G401 (cell line): ENCODE measurements at places on chromosomes 2 and 18. TPM values are rescaled to one million over a fixed set of nuclear protein-coding genes. Genes with fewer than 3 reads are reported as not detected.

- no peak for DNase-seq
Measured at GRCh38 chr2:179195141-179195540, 69.5 kb downstream of the SESTD1 start.

DNA sequence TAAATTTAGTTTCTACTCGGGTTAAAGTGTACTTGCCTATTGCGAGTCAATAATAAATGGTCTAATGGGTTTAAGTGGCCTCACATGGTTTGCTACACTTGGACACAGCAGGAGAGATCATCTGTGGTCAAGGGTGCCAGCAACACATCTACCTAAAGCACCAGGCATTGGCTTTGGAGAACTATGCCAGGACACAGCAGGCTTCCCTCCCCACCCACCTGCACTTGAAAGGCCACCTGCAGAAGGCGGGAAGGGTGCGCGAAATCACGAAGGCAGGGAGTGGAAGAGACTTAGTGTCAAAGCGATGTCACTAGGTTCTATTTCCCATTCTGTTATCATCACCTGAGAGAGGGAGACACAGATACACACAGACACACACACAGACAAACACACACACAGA, 44.5 kb downstream of the MYT1L start:
- DNase-seq = no peak

- no peak for DNase-seq
Measured at GRCh38 chr2:189336276-189336975, 104.8 kb upstream of the WDR75 start.

GRCh38 chr2:60976256-60976850, 41.2 kb upstream of the PEX13 start:
- peak; percentile 31 for DNase-seq

DNA sequence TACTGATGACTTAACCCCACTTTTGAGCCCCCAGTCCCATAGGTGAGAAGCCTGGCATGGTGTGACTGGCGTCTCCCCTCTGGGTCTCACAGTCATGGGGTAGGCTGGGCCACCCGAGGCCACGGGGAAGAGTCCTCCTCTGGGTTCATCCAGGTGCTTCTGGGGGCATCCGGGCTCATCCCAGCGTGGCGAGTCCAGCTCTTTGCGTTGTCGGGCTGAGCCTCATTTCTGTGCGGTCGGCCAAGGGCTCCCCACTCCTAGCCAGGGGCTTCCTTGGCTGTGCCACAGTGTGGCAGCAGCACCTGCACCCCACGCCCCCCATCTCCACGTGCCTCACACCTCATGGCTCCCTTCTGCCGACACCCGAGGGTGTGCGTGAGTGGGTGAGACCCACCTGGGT, 27.6 kb upstream of the SNED1 start:
- no peak for DNase-seq

DNA sequence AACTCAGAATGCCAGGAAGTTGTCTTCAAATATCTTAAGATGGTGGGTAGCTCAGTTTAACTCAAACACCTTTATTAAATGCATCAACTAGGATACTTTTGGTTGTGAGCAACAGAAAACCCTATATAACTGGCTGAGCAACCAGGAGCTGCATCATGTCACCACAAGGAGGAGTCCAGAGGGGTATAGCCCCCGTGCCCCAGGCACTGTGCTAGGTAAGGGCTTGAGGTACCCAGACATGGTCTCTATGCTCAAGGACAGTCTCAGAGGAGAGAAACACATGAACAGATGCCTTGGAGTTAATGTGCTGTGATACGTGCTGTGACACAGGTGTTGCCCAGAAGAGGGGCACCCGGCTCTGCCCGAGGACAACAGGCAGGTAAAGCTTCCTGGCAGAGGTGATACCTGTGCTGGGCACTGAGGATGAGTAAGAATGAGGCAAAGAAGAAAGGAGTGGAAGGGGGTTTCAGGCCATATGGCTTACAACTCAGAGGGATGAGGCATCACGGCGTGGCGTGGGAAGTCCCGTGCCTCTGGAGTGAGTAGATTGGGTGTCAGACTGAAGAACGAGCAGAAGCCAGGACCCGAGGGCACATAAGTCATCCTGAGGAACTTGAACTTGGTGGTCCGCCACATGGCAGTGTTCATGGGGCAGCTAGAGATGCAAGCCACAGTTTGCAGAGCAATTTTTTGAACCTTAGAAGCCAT, 32.0 kb upstream of the CAB39 start:
- no peak for DNase-seq

DNA sequence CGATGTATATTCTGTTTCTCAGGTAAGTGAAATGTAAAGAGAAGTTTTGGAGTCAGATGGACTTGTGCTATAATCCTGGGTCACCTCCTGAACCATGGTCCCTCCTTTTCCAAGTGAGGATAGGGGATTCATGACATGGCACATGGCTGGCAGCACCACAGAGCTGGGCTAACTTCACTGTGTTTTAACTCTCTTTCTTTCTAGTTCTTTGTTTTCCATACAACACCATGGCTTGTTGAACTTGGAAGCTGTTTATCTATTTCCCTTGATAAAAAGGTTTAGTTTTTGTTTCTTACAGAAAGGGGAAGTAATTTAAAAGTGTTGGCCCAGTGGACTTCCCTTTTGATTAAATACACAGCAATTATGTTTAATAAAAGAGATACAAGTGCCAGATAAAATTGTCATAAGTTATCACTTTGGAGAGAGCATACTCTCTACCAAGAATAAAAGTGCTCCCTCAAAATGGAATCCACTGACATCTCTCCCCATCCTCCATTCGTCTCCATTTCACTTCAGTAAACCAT, 90.4 kb downstream of the PLCL1 start:
- no peak for DNase-seq

GRCh38 chr2:226839951-226840350, 4.1 kb downstream of the RHBDD1 start:
- DNase-seq = no peak

DNA sequence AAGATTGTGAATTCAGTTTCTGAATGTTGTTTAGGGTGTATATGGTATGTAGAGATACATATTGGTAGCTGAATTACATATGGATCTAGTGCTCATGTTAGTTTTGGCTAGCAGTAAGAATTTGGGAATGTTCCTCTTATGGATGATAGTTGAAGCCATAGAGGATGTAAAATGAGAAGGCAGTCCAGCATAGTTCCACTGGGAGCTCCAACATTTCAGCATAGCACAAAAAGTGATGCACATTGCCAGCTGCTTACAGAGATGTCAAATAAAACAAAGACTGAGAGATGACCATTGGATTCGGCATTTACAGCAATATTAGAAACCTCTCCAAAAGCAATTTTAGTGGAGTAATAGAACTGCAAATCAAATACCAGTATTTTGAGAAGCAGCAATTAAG, 77.4 kb downstream of the EML4 start:
- no peak for DNase-seq

- DNase-seq = no peak
Measured at GRCh38 chr2:202353430-202353829, 22.7 kb upstream of the BMPR2 start.

GRCh38 chr2:85949280-85949679, 60.5 kb upstream of the ST3GAL5 start:
- no peak for DNase-seq

DNA sequence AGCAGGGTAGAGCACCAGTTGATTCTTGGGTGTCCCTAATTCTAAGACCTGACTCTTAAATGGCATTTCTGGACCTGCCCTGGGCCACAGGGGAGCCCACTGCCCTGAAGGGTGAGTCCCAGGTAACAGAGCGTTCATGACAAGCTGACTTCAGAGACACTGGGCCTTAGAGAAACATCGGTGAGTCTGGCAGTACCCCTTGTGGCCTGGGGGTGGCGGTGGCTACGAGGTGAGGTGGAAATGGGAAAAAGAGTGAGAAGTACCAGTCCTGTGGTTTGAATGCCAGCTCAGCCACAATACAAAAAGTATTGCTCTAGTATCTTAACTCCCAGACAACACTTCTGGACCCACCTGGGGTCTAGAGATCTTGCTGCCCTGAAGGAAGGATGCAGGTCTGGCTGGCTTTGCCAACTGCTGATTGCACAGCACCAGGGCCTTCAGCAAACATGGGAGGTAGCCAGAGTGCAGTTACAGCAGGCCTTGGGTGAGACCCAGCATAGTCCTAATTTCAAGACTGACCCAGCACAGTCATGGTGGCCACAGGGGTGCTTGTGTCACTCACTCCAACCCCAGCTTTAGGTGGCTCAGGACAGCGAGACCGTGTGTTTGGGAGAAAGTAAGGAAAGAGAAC, 44.5 kb downstream of the USP34 start:
- DNase-seq = peak; percentile 29

CNGA3 gene
- not detected in 2 replicates for total RNA-seq

FZD7 gene
- total RNA-seq = 17.5 and 18.5 TPM in 2 replicates

YWHAQ gene
- total RNA-seq = 426 and 560 TPM in 2 replicates

KATNAL2 gene
- 7.0 and 15.0 TPM in 2 replicates for total RNA-seq

KIF5C gene
- 9.3 and 10.7 TPM in 2 replicates for total RNA-seq

SLC5A7 gene
- not detected in 2 replicates for total RNA-seq
